ENCODE measurements at places on chromosomes 12 and 14.

DNA sequence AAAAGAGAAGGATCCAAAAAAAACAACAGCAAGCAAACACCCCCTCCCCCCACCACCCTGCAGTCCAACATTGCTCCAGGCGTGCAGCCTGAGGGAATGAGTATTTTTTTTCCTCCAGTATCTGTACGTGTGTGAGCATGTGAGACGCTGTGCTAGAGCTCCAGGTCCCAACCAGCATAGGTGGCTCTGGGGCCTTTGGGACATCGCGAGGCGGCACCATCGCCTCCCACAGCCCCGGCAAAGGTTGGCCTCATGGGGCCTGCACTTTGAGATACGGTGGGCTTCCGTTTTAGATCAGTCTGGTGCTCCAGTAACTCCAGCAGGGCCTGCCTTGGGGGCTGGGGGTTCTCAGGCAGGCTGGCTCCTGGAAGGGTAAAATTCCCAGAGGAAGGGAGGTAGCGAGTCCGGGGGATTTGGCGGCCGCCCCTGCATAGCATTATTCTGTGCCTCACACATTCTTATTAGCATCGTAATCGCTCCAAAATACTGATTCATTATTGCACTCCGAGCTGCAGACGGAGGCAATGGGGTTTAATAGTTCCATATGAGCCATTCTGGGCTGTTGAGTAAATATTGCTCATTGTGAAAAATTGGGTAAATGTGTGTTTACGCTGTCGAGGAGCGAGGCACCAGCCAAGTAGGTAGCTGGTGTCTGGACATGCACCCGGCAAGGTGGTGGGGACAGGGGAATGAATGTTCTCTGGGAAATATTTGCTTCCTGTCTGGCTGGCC is 143.1 kb upstream of the MYL2 start:
- no peak for DNase-seq

- no peak for DNase-seq
Observed at GRCh38 chr14:23182372-23183157, 895 bp downstream of the SLC7A8 start.

DNA sequence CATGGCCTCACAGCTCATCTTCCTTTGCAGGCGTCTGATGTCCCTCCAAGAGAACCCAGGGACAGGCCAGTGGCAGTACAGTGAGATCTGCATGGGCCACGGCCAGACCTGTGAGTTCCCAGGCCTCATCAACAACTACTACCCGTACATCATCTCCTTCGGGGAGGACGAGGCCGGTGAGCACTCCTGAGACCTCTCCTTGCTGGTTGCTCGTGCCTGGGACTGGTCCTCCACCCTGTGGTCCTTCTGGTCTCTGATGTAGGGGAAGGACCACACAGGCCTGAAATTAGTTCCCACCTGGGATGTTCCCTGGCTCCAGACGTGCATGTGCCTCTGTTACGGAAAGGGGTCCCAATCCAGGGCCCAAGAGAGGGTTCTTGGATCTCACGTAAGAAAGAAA is 17.9 kb downstream of the HHIPL1 start:
- DNase-seq: no peak

DNA sequence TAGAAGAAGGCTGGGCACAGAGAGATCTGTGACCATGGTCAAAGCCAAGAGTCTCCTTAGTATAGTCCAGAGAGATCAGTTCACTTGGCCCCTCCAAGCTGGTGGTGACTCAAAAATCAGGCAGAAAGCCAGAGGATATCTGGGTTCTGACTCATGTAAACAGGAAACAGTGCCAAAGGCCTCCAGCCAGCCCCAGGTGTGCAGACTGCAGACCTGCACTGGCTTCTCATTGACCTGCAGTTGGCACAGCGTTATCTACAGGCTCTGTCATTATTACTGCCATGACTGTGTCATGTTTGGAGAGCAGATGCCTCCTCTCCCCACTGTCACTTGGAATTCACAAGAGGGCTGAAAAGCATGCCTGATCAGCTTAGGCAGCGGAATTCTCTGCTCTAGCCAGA is 295.7 kb upstream of the PRKD1 start:
- DNase-seq: peak; percentile 94

- DNase-seq: no peak
Observed at GRCh38 chr14:74591899-74592298, 20.1 kb downstream of the LTBP2 start.

- peak; percentile 92 for DNase-seq
Observed at GRCh38 chr12:85588221-85588620, 248.0 kb downstream of the RASSF9 start.

DNA sequence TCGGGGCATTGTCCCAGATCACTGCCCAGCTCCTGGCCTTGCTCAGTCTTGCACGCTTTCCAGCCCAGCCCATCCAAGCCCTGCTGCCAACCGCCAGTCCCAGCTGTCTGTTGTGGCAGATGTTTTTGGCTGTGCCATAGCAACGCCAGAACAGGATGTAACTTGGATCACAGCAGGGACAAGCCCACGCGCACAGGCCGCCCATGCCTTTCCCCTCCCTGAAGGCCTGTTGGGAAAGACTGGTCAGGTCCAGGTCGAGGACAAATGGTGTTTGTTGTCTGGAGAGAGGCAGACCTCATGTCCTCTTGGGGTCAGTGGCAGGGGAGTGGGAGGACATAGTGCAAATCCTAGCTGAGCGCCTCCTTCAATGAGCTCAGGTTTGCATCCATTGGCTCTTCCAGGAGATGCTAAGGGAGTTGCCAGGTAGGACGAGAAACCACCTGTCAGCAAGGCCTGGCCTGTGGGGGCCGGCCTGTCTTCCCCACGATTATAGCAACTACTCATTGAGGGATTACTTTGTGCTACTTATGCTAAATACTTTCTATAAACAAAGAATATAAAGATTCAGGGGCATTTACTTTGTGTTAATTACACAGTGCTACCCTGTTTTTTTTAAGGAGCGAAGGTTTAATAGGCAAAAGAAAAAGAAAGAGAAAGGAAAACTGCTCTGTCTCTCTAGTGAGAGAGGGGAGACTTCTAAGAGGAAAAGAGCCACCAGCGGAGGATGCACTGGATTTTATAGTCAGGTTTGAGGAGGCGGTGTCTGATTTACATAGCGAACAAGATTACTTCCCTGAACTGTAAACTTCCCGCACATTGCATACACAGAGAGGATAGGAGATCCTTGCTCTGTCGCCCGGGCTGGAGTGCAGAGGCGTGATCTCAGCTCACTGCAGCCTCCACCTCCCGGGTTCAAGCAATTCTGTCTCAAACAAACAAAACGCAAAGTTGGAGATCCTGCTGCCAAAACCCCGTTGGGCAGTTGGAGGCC is 42.8 kb upstream of the CORO1C start:
- DNase-seq: peak; percentile 92

DNA sequence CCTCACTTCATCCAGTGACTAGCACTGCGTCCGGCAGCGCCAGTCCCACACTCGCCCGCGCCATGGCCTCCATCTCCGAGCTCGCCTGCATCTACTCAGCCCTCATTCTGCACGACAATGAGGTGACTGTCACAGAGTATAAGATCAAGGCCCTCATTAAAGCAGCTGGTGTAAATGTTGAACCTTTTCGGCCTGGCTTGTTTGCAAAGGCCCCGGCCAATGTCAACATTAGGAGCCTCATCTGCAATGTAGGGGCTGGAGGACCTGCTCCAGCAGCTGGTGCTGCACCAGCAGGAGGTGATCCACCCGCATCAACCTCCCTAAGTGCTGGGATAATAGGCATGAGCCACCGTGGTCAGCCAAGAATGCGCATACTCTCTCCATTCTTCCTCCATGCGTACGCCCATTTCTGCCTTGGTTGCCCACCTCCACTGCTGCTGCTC is 59.9 kb downstream of the IRF2BPL start:
- no peak for DNase-seq

Measured in lung microvascular endothelial cell (primary cell).